ENCODE measurements at places on chromosomes 13 and 19.
A peak's percentile ranks its signal among the peaks of the same experiment; 100 is the strongest.

DNA sequence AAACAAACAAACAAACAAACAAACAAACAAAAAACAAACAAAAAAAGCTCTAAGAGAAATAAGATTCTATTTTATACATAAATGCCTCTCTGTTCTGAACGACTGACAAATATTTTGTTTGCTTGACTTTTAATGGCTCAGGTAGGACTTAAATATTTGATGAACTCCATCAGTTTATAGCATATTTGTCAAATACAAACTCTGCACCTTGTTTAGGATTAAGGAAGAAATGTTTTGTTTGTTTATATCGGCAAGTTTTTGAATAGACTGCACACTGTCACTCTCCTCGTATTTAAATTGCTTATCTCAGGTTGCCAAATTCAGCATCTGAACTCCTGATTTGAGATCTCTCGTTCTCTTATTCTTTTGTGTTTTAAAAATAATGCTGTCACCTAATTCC is 1499.7 kb upstream of the SLC10A2 start:
- no peak for DNase-seq

DNA sequence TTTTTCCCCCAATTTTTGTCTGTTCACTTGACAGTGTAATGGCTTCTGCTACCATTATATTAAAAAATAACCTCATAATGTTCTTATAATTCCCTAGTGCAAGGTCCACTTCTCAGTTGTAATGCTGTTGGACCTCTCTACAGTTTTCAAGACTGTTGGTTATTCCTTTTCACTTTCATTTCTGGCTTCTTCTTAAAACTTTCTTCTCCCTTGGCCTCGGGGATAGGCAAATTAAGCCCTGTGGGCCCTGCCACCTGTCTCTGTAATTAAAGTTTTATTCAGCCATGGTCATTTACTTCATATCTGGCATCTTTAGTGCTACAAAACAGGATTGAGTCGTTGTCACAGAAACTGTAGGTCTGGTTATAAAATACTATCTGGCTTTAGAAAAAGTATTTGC is 313.5 kb downstream of the KLF12 start:
- no peak for DNase-seq

DNA sequence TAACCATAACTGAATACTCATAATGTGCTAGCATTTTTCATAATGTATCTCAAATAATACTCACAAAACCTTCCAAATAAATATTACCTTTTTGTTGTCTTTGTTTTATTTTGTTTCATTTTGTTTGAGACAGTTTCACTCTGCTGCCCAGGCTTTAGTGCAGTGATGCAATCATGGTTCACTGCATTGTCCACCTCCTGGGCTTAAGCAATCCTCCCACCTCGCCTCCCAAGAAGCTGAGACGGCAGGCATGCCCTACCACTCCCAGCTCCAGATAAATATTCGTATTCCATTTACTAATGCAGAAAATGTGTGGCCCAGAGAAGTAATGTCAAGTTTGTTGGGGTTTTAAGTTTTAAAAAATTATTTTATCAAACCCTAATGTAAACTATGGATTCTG is 739.1 kb downstream of the GPC5 start:
- no peak for DNase-seq

DNA sequence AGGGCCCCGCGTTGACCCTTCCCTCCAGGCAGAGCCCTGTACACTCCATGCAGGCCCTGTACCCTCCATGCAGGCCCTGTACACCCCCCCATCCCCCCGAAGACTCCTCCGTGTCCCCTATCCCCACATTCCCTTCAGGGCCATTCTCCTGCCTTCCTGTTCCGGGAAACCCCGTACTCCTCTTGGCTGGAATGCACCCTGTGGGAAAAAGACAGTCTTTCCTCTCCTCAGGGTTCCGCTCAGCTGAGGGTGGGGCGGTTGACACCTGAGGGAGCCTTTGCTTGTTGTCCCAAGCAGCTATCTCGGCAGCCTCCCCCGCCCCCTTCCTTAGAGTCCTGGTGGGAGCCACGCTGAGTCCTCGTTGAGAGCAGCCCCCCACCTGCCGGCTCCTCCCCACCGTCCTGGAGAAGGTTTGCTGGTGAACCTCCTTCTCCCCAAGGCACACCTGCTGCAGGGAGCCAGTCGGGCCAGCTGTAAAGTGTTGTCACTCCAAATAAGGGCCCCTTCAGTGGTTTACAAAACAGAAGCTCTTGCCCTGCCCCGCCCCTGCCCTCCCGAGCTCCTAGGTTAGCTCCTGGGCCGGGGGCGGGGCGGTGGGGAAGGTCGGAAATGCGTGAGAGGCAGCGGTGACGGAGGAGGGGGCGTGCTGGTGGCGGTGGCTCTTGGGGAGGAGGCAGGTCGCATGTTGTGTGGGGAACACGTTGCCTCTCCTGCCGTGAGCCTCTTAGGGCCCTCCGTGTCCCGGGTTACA is 1.5 kb downstream of the GNA11 start:
- DNase-seq: peak; percentile 20

DNA sequence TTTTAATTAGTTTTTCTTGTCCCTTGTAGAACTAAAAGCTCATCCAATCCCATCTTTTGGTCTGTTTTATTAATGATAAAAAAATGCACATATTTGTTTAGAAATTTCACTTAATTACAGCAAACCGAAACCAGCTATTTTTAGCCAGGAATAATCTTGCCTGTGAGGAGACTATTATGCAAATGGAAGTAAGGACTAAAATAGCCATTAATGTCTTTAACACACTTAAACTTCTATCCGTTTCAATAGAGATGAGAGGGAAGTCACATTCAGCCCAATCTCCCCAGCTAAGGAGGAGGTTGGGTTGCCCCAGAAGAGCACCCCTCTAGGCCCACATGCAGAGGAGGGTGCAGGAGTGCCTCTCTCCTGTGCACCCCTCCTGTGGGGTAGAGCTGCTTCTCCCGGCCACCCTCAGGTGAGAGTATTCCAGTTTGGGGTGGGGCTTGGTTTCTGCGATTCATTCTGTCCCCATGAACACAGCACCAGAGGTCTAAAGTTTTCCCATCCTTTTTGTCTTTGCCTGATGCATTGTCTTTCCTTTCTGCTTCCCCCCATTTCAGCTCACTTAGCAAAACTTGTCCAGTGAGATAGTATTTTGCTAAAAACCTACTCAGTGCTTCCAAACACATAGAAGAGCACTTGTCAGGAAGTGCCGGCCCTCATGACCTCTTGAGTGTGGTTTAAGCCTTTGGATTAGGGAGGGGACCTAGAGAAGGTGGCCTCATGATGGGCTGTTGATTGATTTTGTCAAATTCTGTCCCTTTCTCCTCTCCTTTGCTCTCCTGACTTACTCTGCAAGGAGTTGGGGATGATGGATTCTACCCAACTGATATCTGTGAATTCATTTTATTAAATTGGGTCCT is 28.2 kb downstream of the FGF9 start:
- DNase-seq: no peak

DNA sequence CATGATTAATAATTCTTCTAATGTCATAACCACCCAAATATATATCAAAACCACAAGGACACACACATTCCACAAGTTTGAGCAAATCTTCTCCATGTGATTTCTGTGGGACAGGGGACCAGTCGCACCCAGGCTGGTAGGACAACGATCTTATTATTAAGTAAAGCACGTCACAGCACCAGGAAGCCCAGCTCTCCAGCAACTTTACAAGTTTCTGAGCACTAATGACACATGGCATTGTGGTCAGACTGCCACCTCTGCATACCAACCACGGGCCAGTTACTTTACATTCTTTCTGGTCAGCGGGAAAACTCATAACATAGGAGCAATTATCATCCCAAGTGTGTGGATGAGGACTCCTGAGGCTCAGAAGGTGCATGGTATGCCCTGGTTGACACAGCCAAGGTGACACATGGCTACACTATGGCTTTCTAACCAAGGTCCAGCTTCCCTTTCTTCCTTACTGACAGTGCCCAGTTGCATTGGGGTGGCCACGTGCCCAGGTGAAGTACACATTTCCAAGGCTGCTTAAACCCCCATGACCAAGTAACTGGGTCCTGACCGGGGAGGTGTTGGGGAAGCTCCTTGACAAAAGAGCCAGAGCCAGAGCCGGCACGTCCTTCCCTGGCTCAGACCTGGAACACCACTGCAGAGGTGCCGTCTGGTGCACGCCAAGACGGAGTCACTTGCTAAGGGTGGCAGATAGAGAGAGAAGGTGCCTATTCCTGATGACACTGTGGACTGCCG is 27.4 kb downstream of the LATS2 start:
- no peak for DNase-seq

DNA sequence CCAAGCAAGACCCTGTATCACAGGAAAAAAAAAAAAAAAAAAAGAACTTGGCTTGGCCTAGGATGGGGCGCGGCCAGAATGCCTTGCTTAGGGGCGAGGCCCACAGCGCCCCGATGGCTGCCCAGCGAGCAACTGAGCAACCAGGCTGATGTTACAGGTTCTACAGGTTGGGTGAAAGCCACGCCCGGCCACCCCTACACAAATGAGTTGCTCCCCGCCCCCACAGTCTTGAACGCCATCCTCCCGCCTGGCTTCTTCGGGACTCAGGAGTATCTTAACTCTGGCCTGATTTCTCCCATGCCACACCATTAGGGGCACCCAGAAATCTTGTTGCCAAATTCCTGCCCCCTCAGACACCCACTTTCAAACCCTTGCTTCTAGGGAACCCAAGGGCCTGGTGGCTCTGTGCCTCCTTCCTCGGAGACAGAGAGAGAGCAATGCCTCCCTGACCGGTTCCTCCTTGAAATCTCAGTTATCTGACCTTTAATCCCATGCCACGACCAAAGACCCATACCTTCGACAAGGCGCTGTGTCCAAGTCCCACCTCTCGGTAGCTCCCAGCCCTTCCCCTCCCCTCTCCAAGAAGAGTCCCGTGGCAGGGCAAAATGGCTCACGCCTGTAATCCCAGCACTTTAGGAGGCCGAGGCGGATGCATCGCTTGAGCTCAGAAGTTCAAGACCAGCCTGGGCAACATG is 1.1 kb upstream of the CBLC start:
- no peak for DNase-seq

DNA sequence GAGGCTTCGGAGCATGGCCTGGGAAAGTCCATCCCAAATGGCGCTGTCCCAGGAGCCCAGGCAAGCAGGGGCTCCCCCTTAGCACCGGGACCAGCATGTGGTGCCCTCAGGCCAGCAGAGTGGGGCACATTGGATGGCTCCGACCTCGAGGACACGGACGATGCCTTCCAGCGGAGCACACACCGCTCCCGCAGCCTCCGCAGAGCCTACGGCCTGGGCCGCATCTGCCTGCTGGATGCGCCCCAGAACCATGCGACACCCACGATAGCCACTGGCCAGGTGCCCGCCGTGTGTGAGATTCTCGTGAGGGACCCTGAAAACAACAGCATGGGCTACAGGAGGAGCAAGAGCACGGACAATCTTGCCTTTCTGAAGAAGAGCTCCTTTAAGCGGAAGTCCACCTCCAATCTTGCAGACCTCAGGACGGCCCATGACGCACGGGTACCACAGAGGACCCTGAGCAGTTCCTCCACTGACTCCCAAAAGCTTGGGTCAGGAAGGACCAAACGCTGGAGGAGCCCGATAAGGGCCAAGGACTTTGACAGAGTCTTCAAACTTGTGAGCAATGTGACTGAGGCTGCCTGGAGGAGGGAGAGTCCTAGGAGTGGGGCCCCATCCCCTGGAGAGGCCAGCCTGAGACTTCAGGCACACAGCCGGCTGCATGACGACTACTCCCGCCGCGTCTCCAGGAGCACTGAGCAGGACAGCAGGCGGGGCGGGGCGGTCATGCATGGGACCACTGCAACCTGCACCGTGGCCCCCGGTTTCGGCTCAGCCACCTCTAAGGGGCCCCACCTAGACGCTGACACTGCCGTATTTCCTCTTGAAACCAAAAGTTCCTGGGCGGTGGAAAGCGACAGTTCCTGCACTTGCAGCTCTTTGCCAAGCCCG is 63.1 kb downstream of the SPATA13 start:
- DNase-seq: no peak

DNA sequence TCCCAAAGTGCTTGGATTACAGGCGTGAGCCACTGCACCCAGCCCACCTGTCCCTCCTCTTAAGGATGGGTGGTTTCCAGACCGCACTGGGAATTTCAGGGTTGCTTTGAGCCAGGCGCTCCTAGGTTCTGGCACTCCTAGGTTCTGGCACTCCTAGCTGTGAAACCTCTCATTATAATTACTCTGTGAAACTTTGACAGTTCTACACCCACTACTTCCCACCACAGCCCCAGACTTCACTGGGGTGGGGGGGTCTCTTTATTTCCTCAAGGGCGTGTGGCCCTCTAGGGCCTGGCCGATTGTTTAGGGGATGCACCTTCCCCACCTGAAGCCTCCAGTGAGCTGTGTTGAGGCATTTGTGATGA is 2.3 kb upstream of the ADAMTS10 start:
- no peak for DNase-seq

DNA sequence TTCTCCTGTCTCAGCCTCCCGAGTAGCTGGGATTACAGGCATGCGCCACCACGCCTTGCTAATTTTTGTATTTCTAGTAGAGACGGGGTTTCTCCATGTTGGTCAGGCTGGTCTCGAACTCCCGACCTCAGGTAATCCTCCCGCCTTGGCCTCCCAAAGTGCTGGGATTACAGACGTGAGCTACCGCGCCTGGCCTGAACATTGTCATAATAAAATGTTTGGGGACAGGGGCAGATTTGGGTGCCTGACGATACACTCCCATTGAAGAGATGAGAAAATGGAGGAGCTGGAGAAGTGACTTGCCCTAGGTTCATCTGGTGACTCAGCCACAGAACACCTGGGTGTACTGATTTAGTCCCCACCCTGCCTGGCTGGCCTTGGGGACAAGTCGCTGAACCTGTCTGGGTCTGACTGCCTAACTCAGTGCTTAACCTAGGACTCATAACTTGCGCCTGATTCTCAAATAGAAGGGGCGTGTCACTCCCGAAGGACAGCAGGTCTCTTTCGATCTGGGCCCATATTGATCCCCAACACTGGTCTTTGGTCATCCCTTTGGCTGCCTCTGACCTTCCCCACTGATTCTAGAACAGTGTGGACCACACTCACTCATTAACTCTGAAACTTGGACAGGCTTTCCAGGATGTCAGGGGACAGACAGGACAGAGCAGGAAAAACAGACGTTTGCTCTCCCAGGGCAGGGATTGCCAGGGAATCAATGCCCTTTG is 7.6 kb upstream of the BICRA start:
- DNase-seq: no peak

- DNase-seq: no peak
These were observed 10.8 kb downstream of the F2RL3 start for GRCh38 chr19:16899566-16900075.

GRCh38 chr13:113918580-113918979 is 54.7 kb upstream of the GAS6 start:
- no peak for DNase-seq

DNA sequence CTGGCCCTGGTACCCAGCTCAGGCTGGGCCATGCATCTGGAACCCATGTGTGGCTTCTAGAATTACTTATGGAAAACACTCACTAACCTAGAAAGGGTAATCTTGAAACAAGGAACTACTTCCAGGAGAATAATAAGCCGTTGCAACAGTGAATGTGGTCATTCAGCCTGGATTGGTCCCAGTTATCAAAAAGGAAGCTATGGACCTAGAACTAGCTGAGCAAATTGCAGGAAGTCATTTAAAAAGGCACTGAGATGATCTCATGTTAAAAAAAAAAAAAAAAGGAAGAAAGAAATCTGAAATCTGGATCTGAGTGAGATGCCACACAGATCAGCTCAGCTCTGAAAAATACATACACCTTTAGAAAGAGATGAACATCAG is 59.6 kb downstream of the DCT start:
- no peak for DNase-seq

- DNase-seq: no peak
These were observed 11.8 kb upstream of the PABPC3 start for GRCh38 chr13:25084096-25084495.

All from NCI-H1105 (cell line).